ENCODE measurements at places on chromosomes 5 and 9.

DNA sequence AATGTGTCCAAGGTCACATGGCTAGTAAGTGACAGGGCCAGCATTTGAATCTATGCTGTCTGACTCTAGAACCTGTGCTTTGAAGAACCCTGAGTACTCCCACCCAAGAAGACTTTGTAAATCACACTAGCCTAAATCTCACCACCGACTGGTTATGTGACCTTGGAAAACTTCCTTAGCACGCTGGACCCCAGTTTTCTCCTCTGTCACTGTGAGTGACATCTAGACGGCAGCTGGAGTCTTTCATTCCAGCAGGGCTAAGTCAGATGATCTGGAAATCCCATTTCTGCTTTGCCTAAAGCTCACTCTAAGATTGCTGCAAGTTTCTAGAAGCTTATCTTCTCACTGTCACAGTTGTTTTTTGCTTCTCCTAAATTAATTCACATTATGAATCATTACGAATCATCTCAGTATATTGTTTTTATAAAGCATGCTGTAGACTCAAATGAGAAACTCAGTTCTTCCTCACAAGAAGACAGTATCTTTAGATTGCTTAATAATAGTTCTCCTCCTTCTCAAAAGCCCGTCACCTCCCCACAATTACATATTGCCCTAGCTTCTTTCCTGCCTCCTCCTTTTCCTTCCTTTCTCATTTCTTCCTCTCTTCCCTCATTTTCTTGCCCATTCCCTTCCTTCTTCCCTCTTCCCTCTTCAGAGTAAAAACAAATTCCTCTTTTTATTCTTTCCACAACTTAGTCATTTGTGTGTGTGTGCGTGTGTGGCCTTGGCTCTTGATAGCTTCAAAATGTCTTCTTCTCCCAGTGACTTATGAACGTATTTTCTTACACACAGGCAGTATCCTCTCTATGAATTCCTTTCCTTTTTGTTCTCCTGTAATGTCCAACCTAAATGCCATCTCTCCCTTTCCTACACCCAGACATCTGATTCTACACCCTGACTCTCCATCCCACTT, 16.8 kb downstream of the ALDOB start:
- DNase-seq, result peak; percentile 62

DNA sequence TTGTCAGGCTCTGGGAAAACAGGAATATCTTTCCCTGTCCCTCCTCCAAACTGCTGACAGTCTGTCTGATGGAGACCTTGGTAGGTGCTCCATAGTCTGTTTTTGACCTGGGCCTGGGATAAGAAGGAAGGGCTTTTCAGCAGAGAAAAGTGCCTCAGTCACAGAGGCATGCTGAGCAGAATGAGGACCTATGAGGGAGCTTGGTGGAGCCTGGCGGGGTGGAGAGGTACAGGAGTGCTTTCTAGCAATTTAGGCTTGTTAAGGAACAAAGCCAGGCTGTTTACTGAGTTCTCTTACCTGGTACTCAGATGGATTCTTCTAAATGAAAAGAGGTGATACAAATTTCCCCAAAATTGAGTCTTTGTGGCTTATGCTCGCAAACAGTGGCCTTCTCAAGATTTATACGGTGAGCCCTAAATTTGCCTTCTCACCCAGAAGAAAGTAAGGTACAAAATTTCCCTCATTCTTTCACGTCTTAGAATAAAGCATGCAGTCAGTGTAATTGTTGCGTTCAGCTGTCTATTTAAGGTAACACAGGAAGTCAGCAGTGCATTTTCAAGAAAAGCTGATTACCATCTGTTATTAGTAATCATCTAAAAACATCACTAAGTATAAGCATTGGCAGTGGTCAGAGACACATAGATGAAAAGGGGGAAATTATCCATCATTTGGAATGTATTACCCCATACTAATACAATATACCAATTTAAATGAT, 28.6 kb upstream of the IL13 start:
- no peak for DNase-seq

GRCh38 chr5:150163547-150164059, 3.0 kb upstream of the CDX1 start:
- peak; percentile 65 for DNase-seq

DNA sequence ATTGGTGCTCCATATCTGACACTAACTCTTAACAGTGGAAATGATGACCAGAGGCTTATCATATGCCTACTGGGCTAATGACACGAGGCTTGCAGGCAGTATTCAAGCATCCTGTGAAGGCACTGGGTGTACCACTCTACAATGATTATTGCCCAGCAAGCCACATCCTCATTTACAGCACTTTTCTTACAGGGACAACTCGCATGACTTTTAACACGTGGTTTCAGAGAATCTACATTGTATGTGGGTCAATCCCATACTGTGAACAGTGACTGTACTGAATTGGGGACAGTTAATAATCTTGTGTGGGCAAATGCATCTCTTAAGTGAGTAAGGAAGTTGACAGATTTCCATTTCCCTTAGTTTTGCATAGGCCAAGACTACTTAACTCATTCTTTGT, 260.0 kb downstream of the TRPM3 start:
- no peak for DNase-seq

DNA sequence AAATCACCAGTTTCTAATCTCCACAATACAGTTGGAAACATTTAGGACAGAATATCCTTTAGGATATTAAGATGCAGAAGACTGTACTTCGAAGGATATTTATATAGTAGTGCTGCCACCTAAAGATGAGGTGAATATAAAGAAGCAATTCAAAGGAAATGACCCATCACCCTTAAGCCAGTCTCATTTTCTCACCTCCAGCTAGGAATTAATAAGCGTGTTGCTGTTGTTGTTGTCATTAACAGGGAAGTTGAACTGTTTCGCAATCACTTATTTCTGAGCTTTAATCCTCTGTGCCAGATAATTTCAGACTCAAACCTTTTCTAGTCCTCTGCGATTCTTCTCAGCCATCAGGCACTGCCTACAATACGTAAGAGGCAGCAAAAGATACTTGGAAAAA, 7.8 kb upstream of the PURA start:
- peak; percentile 27 for DNase-seq

GRCh38 chr5:61576556-61576955, 244.5 kb downstream of the ZSWIM6 start:
- no peak for DNase-seq

- DNase-seq, result peak; percentile 8
Measured at GRCh38 chr5:159531554-159532105, 201.3 kb upstream of the IL12B start.

GRCh38 chr5:150116667-150117400, 30.5 kb upstream of the CSF1R start:
- DNase-seq, result peak; percentile 80
